ENCODE measurements at places on chromosomes 1 and 21.

GRCh38 chr1:172487550-172487949 is 43.7 kb upstream of the PIGC start:
- DNase-seq = no peak

DNA sequence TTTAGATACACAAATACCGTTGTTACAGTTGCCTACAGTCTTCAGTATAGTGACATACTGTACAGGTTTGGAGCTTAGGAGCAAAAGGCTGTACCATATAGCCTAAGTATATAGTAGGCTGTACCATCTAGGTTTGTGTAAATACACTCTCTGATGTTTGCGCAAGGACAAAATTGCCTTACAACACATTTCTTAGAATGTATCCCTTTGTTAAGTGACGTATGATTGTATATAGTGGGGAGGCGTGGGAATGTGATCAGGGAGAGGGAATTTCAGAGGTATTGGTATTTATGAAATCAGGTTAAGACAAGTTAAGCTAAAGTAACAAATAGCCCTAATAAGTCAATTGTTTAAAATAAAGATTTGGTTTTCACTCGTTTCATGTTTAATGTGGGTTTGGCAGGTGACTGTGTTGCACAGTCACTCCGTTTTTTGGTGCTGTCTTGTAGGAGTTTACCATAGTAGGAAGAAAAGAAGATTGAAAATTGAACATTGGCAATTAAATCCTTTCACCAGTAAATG is 2.7 kb downstream of the GORAB start:
- no peak for DNase-seq

GRCh38 chr1:225963735-225964530 is 22.9 kb upstream of the LEFTY2 start:
- DNase-seq = peak; percentile 20

- DNase-seq = no peak
Measured at GRCh38 chr1:29821605-29822004, 585.3 kb downstream of the PTPRU start.

GRCh38 chr1:178101266-178101630 is 7.3 kb downstream of the RASAL2 start:
- no peak for DNase-seq

- no peak for DNase-seq
Measured at GRCh38 chr1:33039840-33040239, 3.2 kb upstream of the AK2 start.

- no peak for DNase-seq
Measured at GRCh38 chr1:34143975-34144374, 21.1 kb downstream of the CSMD2 start.

GRCh38 chr1:115283681-115284146 is 54.3 kb downstream of the NGF start:
- no peak for DNase-seq

GRCh38 chr1:157086299-157086698 is 13.3 kb downstream of the ETV3L start:
- DNase-seq = no peak

All from EH (cell line).